Amniotic stem cell (primary cell): ENCODE measurements at places on chromosomes 16 and 17.

DNA sequence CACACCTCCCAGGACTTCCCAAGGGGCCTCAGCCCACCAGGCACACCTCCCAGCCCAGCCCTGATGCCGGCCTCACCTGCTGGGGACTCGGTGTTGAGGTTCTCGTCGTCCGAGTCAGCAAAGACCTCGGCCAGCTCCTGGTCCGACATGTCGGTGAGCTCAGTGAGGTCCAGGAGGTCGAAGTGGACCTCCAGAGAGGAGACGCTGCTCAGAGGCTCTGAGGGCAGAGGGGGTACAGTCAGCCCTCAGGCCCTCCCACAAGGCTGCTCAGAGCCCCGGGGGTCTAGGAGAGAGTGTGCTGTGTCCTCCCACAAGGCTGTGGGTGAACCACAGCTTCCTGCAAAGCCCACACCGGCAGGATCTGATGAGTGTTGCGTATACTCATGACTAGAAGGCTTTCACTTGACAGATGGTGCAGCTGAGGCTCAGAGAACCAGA, 10.5 kb downstream of the DBNDD1 start:
- DNase-seq: no peak

- no peak for DNase-seq
Observed at GRCh38 chr17:2034157-2034556, 4.2 kb downstream of the DPH1 start.

- no peak for DNase-seq
Observed at GRCh38 chr16:23837553-23838308, 1.9 kb downstream of the PRKCB start.

- no peak for DNase-seq
Observed at GRCh38 chr16:51024703-51025102, 126.4 kb downstream of the SALL1 start.

DNA sequence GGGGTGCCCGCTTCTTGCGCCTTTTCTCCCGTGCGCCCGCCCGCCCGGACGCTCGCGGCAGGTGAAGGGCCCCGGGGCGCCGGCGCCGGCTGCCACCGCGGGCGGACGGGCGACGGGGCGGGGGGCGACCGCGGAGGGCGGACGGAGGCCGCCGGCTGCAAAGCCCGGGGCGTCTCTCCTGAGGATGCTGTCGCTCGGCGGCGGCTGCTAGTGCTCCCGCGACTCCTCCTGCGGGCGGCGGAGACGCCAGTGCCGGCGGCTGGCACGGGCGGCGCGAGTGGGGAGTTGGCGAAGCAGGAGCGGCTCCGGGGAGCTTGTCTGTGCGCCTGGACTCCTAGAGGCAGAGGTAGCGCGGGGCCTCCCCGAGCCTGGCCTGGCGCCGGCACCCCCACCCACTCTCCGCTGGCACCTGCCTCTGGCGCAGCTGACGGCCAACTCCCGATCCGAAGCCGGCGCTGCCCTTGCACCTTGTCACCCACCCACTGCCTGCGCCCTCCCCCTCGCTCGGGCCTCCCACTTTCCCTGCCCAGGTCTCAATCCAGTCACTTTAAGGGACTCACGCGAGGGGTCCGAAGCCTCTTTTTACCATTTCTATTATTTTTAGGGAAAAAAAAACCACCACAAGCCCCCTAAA, at the start of gene FAM20A:
FAM20A (minus strand) TSS at position 437 of the 634 bp plus-strand sequence. CDS start 701 bp downstream, outside the sequence.
- no peak for DNase-seq

GRCh38 chr17:19656851-19657581, 8.5 kb downstream of the ALDH3A2 start:
- no peak for DNase-seq

GRCh38 chr17:7094652-7095019, 14.6 kb upstream of the CLEC10A start:
- DNase-seq: no peak

DNA sequence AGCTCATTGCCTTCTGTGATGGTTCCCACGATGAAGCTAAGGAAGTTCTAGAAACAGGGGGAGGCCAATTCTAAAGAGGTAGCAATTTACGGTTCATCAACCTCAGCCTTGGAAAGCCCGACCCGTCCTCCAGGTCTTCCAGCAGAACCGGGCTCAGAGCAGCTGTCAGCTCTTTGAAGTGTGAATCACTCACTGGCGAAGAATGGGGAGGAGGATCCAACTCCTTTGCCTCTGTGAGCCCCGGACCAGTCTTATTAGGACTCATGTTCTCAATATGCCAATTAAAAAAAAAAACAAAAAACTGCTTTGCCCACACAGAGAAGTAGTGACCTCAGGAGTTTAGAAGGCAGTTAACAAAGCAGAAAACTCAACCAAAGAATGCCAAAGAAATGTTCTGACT, 31.4 kb downstream of the STX8 start:
- no peak for DNase-seq

GRCh38 chr16:88453611-88454522, 787 bp downstream of the ZFPM1 start:
- DNase-seq: no peak

DNA sequence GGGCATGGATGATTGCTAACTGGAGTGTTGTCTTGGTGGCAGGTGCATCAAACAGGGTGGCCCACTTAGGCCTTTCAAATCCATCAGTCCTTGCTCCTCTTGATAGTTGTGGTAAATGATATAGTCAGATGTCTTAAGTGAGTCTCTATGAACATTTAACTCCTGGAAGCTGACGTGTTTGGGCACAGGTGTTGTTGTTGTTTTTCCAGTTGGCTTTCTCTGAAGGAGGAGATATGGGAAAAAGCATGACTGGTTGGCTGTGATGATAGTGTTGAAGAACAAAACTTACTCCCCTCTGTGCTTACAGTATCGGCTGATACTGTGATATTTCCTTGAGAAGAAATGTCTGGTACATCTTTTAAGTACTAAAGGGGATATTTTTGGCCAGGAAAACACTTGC, 18.0 kb downstream of the TNRC6A start:
- no peak for DNase-seq

- DNase-seq: no peak
Observed at GRCh38 chr17:18382441-18383078, 5.0 kb downstream of the EVPLL start.

- no peak for DNase-seq
Observed at GRCh38 chr17:37220607-37220953, 155.2 kb upstream of the C17orf78 start.

DNA sequence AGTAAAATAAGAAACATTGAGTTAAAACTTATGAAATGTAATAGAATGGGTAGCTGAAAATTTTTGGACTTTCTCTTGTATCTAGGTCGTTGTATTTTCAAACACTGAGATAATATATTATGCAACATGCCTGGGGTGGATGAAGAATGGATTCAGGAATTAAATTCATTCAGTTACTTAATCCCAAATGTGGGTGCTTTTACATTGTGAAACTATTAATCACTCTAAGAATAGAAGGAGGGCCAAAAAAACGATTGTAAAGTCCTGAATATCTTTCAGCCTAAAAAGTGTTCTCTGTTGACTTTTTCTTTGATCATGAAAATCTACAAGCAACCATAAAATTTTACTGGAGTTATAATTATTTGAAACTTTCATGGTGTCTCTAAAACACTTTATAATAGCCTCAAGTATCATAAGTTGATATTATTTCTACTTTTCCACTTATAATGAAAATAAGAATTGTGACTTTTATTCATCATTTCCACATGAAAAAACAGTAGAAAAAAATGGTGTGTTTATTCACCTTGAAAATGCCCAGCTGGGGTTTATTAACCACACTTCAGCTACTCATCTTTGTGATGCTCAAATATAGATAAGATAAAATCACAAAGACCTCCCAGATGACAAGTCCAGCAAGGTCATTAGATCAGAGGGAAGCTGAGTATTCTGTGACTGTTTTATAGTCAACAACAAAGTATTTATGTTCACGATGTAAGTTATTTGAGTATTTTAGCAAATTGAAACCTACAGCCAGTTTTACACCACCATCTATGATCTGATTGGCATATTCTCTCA, 619.9 kb upstream of the SOX9 start:
- no peak for DNase-seq

GRCh38 chr17:81412490-81413093, 17.3 kb downstream of the BAHCC1 start:
- no peak for DNase-seq

GRCh38 chr16:67731071-67731752, 12.1 kb upstream of the GFOD2 start:
- no peak for DNase-seq

DNA sequence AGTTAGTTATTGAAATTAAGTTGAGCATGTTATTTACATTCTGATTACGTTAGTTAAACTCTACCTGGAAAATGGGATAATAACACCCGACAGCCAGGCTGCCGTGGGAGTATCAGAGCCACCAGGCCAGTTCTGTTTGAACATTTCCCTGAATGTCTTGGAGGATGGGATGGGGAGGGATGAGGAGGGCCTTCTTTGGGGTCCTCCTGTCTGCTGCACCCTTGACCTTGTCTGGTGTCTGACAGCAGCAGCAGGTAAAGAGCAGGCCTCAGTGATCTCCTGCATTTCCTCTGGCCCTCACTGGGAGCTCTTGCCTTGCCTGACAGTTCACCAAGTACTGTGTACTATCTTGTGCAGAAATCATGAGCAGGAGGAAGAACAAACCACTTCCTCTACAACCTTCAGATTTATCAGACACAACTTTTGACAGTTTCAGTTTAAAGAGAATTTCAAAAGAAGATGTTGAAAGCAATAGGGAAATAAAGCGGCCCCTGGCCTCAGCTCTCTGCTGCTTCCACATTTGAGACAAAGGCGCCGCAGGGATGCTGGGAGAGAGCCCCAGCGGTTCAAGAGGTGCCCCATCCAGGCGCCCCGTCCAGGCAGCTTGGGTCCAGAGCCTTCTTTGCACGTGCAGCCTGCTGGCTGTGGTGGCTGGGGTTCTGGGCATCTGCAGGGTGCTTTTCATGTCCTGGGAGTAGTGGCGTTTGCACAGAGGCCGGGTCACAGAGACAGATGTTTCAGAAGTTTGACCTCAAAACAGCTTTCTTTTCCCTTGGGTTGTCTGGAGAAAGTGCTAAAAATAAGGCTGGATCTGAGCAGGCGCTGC, 25.3 kb downstream of the CMIP start:
- no peak for DNase-seq

- no peak for DNase-seq
Observed at GRCh38 chr17:77473615-77474226, 333.0 kb downstream of the SEC14L1 start.

DNA sequence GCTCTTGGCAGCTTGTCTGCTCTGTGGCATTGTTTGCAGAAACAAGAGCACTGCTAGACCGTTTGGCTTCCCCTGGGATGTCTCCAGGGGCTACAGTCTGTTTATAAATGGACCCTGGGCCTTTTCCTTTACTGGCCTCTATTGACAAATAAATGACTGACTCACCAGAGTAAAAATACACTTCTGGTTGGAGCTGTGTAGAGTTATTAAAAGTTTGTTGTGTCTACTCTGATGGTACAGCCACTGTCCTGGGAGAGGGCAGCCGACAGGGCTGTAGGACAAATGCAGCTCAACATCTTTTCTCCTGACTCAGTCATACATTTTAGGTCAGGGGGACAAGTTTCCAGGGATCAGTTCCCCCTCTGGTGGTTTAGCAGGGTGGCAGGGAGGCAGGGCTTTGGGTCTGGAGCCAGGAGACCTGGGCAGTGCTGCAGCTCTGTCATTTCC, 30.0 kb downstream of the FOXL1 start:
- no peak for DNase-seq

DNA sequence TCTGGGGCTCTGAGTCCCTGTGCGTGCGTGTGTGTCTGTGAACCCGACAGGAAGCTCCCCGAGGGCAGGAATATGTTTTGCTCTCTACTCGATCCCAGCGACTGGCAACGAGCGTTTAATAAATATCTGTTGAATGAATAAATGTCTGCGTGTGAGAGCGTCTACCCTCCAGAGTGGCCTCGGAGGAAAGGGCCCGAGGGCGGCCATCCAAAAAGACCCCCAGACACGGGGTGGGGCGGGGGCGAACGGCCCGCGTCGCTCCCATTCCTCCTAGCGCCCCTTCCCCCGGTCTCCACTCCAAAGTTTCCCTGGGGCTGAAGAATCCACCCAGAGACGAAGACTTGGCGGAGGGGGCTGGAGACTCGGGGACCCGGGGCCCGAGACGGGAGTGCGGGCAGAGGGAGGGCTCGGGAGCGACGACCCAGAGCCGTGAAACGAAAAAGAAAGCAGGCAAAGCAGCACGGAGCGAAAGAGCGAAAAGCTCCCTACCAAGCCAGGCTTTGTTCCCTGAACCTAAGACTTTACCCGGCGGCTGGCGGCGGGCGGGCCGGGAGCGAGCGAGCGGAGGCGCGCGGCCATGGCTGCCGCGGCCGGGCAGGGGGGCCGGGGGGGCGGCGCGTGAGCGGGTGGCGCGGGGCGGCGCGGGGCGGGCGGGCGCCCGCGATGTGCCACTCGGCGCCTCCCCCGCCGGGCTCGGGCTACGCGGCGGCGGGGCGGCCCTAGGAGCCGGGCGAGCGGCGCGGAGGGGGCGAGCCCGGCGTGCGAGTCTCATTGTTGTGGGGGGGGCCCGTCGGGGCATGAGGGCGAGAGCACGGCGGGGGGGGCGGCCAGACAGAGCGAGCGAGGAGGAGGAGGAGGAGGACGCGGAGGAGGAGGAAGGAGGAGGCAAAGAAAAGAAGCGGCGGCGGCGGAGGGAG, at the start of gene MLLT6:
MLLT6 (plus strand) TSS at position 668 of the 917 bp plus-strand sequence. CDS start 360 bp downstream, outside the sequence.
- DNase-seq: peak; percentile 73

DNA sequence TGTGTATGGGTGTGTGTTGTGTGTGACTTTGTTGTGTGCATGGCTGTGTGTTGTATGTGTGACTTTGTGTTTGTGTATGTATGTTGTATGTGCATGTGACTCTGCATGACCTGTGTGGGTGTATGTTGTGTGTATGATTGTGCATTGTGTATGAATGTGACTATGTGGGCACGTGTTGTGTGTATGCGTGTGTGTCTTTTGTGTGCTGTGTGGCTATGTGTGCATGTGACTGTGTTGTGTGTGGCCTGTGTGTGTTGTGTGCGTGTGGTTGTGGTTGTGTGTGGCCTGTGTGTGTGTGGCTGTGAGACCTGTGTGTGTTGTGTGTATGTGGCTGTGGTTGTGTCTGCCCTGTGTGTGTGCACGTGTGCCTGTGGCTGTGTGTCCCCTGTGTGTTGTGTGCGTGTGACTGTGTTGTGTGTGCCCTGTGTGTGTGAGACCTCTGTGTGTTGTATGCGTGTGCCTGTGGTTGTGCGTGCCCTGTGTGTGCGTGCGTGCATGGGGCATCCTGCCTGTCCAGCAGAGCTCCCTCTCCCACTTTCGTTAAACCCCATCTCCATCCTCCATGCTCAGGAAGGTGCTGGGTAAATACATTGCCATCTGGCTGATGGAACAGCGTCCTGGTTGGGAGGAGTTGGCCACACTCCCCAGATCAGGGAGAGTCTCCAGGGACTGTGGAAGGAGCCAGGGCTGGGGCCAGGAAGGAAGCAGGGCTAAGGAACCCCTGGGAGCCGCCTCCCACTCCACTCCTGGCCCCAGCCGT, 90.1 kb upstream of the GSE1 start:
- no peak for DNase-seq

- no peak for DNase-seq
Observed at GRCh38 chr16:22928882-22929435, 115.0 kb downstream of the HS3ST2 start.

DNA sequence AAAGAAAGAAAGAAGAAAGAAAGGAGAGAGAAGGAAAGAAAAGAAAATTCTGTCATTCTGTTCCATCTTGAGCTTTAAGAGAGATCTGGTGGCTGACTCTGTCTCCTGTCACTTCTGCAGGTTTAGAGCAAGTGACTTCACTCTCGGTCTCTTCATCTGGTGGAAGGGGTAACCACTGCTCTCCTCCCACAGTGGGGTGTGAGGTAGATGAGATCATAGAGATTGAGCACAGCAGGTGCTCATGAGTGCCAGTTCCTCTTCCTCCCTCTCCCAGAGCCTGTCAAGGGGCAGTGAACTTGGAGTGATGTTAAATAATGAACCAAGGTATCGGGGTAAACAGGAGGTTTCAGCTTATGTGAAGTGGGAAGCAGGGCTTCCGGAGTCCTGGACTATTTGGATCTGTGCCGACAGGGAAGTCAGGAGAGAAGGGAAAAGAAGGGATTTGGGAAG, 47.7 kb downstream of the BEAN1 start:
- DNase-seq: no peak
